ENCODE measurements at places on chromosomes 12 and 14.

DNA sequence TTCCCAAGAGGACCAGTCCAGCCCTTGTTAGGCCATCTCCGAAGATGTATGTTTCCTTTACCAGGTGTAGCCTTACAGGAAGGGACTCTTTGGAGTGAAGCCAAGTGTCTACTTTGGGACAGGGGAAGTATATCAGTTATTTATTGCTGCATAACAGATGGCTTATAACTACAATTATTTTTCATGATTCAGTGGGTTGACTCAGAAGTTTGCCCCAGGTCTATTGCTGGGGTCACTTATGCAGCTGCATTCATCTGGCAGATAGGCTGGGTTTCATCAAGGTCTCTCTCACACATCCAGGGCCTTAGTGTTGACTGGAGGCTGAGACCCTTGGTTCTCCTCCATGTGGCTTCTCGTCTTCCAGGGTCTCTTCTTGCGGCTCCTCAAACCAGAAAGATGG is 170.1 kb downstream of the NRXN3 start:
- no peak for DNase-seq

DNA sequence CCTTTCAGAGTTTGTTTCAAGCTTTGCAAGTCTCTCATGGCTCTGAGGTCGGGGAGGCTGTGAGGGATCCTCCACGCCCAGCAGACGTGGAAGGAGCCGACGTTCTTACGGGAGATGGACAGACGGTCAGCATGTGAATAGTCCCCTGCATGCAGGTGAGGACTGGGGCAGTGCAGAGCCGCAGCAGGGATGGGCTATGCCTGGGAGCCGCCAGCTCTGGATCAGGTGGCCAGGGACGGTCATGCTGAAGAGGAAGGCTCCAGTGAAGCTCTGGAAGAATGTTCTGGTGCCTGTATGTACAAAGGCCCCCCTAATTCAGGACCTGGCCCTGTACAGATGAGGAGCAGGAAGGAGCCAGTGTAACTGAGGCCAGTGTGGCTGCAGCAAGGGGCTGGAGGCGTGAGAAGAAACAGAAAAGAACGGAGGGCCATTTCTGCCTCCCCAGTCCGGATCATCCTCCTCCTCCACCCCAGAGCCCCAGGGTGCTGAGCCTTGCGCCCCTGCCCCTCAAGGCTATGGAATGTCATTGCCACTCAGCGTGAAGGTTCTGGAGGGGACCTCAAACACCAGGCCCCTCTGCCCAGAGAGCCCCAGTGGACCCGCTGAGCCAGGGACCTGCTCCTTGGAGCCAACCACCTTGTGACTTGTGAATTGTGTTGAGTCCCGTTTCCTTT is 96.8 kb upstream of the DIO3 start:
- no peak for DNase-seq

DNA sequence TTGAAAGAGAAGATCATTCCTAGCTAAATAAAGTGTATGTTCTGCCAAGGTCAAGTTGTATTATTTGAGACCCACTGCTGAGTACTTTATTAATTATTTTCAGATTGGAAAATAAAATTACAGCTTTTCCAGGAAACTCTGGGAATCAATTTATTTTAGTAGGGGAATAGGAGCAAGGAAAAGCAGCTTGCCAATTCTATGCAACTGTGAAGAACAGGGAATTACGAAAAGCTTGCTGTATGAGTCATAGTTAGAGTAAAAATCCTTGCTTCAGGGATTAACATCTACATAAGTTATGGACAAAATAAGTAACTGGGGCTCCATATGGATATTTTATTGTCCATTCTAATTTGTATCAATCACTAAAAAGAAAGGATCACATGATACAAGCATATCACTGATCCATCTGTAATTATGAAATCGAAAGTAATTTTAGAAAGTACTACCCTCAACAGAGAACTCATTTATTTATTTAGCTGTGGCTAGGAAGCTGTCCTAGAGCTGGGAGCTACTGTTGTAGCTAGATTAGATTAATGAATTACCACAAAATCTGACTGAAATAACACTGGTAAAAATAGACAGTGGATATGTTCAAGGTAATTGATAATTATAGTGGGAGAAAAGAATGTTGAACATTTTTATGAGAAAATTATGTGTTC is 303.5 kb upstream of the NPAS3 start:
- DNase-seq, result no peak

- DNase-seq, result no peak
Measured at GRCh38 chr14:21631084-21631483, 3.7 kb downstream of the OR10G2 start.

- no peak for DNase-seq
Measured at GRCh38 chr14:43369710-43370564, 1137.1 kb downstream of the FSCB start.

GRCh38 chr12:109170324-109170723 is 53.9 kb downstream of the ACACB start:
- no peak for DNase-seq

- no peak for DNase-seq
Measured at GRCh38 chr14:63460680-63461369, 82.4 kb downstream of the PPP2R5E start.

GRCh38 chr12:3161861-3162260 is 84.7 kb downstream of the TSPAN9 start:
- DNase-seq, result no peak

Data from HFF-Myc (cell line).